ENCODE measurements at places on chromosomes 1 and 21.

DNA sequence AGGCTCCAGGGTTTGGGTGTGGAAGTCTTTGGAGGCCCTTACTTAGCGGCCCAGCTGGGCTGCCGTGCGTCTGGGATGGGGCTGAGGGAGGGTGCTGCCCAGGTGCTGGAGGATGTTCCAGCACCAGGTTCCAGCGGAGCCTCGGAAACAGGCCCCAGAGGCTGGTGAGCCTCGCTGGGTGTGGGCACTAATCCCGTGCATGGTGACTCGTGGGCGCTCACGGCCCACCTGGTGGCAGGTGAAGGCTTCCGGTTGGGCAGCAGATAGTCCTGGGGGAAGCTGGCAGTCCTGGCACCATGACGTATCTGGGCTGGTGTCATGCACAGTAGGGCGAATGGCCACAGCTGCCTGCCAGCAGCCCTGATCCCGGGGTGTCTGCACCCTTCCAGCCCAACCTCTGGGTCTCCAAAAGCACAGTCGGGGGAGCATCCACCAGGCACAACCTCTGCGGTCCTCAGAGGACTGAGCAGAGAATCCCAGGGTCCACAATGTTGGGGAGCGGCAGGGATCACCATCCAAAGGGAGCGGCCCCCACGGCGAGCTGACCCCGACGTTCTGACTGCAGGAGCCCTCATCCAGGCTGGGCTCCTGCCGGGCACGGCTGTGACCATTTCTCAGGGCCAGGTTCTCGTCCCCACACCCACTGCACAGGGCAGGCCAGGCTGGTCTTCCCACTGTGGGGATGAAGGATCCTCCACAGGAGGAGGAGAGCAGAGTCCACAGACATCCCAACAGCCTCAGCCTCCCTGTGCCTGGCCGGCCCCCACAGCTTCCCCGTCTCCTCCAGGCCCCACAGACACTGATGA is 25.3 kb downstream of the FTCD start:
- no peak for DNase-seq

DNA sequence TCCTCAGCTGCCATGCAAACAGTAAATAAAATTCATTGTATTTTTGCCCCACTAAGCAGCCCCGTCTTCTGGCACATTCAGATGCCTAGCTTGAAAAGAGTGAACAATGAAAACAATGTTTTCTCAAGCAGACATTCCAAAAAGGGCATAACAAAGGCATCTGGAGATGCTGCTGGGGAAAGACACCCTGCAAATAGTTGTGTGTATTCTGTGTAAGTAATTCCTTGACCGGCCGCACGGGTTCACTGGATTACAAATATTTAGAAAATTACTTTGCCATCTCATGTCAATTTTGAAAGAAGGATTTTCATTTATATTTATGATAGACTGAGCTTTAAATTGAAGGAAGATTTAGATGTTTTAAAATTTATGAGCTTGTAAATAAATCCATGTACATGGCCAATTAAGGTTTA is 142.2 kb downstream of the SLC45A1 start:
- no peak for DNase-seq

DNA sequence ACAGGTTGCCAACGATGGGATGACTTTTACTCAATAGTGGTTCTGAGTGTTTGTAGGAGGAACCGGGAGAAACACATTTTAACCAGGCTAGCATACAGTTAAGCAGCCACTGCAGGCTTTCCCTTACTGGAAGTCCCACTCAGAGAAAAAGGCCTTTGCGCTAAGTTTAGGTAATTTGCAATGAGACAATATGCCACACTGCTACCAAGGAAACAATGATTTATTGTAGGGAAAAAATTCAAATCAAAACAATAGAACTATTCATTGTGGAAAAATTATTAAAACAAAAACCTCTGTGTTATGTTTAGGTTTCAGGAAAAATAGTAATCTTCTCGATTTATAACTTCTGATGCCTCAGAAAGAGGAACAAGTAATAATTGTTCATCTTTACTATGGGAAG is 51.4 kb upstream of the CR2 start:
- DNase-seq = no peak

GRCh38 chr1:115714572-115715141 is 53.9 kb downstream of the CASQ2 start:
- peak; percentile 37 for DNase-seq

- DNase-seq = no peak
These were observed 119.2 kb downstream of the TM2D1 start for GRCh38 chr1:61605607-61606321.

GRCh38 chr1:96688767-96689166 is 32.8 kb upstream of the PTBP2 start:
- DNase-seq = no peak

DNA sequence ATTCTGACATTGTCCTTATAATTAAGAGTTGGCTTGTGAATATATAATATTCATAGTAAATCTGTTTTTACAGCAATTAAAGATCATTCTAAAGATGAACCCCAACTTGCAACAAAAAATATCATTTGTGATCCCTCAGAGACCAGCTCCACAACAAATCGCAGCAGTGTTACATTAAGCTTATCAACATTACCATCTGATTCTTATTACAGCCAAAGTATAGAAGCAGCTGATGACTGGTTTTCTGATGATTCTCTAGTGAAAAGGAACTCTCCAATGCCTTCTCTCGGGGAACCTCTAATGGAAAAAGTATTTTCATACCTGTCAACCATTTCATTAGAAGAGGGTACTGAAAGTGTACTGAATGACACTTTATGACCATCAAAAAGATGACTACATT is 45.4 kb downstream of the C1orf185 start:
- no peak for DNase-seq

- DNase-seq = no peak
These were observed 92.3 kb downstream of the KCNT2 start for GRCh38 chr1:196515904-196516303.

- no peak for DNase-seq
These were observed 131.9 kb downstream of the AK5 start for GRCh38 chr1:77413541-77414335.

DNA sequence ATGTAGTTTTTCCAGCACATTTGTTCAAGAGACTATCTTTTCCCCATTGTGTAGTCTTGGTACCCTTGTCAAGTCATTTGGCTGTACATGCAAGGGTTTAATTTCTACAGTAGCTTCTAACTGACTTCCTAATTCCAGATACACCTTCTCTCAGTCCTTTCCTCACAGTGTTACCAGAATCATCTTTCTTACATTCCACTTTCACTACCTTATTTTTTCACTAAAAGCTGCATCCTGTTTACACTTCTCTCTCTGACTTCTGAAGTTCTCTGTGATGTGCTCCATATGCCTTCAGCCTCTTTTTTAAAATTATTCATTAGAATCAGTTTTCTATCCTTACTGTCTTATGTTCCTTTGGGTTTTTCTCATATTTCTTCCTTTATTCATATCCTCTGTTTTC is 57.1 kb upstream of the RWDD3 start:
- DNase-seq = no peak

DNA sequence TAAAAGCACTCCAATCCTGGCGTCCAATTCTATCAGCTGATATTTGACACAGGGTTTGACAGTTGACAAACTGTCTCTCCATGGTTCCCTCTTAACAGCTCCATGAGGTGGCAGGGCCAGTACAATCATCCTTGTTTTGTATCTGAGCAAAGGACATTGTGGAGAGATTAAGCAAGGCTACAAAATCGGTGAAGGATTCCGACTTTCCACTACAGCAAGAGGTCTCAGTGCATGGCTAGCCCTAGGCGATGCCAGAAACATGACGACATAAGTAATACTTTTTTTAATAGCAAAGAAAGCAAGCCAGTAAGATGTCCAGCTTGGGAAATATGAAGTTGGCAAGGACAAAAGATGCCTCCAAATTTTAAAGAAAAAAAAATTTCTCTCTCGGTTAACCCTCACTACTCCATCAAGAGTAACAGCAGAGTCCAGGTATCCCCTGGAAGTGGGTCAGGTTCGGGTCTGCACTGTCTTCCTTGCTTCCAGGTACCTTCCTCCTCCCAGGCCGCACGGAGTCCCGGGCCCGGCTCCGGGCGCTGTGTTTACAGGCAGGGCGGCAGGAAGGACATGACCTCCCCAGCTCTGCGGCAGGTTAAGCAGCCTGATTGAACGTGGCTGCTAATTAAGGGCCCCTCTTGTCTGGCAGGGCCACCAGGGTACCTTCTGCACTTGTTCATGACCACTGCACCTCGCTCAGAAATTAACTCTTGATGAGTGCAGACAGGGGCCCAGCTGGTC is 106.1 kb downstream of the SIM2 start:
- no peak for DNase-seq

DNA sequence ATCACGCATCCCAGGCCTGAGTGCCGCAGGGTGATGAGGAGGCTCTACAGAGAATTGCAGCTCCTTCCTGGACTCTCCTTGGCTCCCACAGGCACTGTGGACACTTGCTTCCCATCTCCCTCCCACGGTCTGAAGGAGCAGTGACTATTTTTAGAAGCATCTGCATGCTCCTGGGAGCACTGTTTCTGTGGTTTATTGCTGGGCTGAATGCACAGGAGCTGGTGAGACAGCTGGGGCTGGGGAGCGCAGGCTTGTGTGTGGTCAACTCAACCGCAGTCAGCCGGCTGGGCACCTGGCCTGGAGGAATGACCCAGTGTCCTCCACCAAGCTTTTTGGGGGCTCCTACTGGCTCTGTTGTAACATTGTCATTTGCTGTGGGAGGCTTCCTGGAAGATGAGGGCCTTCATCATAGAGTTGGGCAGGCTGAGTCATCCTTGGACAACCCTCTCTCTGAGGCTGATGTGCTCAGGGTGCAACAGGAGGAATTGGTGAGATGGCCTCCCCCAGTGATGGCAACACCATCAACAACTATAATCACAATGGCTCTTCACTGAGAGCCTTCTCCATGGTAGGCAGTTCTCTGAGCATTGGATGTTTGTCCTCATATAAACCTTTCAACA is 1.7 kb downstream of the NFASC start:
- no peak for DNase-seq

- DNase-seq = no peak
These were observed 33.9 kb downstream of the TENT5C start for GRCh38 chr1:117639741-117640140.

DNA sequence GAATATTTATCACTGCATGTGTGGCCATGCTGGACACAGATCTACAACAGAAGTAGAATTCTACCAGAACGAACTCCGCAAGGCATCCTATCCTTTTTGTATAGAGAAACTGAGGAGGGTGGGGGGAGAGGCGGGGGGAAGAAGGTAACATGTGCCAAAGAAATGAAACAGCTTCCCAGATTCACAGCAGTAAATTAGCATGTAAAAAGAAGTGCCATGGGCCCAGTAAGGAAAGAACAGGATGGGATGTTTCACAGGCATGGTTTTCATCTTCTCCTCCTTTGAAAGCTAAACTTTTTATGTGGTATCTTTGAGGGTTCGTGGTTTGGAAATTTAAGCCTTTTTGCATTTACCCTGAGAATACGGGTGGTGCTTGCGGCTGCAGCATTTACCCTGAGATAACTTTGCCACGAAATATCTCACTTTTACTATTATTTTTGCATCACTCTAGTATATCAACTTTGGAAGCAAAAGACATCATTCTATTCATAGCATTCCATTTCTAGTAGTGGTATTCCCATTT is 168.9 kb downstream of the TPR start:
- DNase-seq = no peak

GRCh38 chr21:46431884-46432488 is 26.7 kb upstream of the DIP2A start:
- no peak for DNase-seq

DNA sequence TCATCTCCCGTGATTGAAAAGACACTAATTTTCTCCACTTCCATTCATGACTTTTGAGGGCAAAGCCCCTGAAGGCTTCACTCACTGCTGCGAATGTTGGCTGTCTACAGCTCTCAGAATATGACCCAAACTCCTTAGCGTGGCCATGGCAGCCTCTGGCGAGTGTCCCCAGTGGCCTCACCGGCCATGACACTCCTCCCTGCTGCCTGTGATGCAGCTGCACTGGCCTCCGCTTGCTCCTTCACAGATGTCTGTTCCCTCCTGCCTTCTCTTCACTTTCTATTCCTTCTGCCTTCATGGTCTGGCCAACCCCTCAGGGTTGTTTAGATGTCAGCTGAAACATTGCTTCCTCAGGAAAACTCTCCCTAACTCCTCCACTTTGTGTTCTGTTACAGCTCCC is 30.8 kb upstream of the PTPRF start:
- DNase-seq = no peak

DNA sequence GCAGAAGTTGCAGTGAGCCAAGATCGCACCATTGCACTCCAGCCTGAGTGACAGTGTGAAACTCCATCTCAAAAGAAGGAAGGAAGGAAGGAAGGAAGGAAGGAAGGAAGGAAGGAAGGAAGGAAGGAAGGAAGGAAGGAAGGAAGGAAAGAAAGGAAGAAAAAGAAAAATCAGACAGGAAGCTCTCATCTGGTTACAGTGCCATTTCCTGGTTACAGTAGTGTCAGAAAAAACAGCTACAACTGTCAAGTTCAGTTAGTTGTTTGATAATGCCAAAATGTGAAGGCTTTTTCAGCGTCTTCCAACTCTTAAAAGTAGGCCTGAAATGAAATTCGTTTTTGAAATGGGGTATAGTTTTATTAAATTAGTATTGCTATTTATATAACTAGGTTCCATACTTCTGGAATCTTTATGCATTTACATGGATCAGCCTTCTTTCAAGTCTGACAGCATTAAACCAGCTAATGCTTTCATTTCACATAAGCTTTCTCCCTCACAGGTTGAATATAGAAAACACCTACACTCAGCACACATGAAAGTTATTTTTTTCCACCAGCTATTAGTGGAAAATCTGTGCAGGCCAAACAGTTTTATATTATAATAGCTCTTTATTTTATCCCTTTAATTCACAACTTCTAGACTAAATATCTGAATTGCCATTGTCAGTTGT is 21.2 kb downstream of the PTPN22 start:
- DNase-seq = no peak

- no peak for DNase-seq
These were observed 1.7 kb upstream of the CLCA1 start for GRCh38 chr1:86466986-86467385.

GRCh38 chr21:14982336-14982735 is 82.5 kb downstream of the NRIP1 start:
- DNase-seq = no peak

DNA sequence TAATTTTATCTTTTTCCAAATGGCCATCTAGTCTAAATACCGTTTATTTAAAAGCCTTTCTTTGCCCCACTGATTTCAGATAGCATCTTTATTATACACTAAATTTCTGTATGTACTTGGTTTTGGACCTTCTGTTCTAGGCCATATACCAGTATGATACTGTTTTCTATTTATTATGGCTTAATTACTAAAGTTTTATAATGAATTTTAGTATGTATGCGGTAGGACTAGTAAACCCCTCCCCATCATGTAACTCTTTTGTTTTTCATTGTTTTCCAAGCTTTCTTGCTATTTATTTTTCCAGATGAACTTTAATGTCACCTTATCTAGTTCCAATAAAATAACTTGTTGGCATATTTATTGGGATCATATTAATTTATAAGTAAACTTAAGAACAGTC is 29.9 kb downstream of the KLHL20 start:
- DNase-seq = no peak

GRCh38 chr1:221886743-221887414 is 145.0 kb upstream of the DUSP10 start:
- DNase-seq = no peak

All from NCI-H2107 (cell line).